GM12878 (cell line): ENCODE measurements at places on chromosomes 7 and 10. TPM values are rescaled to one million over a fixed set of nuclear protein-coding genes. Genes with fewer than 3 reads are reported as not detected.

DBNL gene
- polyA plus RNA-seq: 170 and 179 TPM in 2 replicates

NKX1-2 gene
- polyA plus RNA-seq: not detected in 2 replicates

EPHA1 gene
- 0.24 and 0.28 TPM in 2 replicates for polyA plus RNA-seq

ZNF775 gene
- 0.66 and 1.4 TPM in 2 replicates for polyA plus RNA-seq

ODAD2 gene
- polyA plus RNA-seq: not detected in 2 replicates

EFCAB10 gene
- polyA plus RNA-seq: 0.83 and 1.0 TPM in 2 replicates

CHST12 gene
- 11.8 and 12.9 TPM in 2 replicates for polyA plus RNA-seq

PIK3CG gene
- 3.3 and 3.6 TPM in 2 replicates for polyA plus RNA-seq

SCIN gene
- 0.92 and 1.2 TPM in 2 replicates for polyA plus RNA-seq

LAMB1 gene
- polyA plus RNA-seq: 1.3 and 1.6 TPM in 2 replicates

SLC4A2 gene
- 31.6 and 34.4 TPM in 2 replicates for polyA plus RNA-seq

ATOH7 gene
- not detected in 2 replicates for polyA plus RNA-seq

C10orf62 gene
- not detected in 2 replicates for polyA plus RNA-seq

- DNase-seq: no peak
Observed at GRCh38 chr10:122252805-122253204, 18.3 kb upstream of the BTBD16 start.

- DNase-seq: no peak
Observed at GRCh38 chr7:140383954-140384713, 14.2 kb downstream of the SLC37A3 start.

- DNase-seq: no peak
Observed at GRCh38 chr10:97732052-97732359, 4.9 kb upstream of the ZFYVE27 start.

- DNase-seq: no peak
Observed at GRCh38 chr10:30185341-30185740, 126.0 kb upstream of the JCAD start.

- DNase-seq: no peak
Observed at GRCh38 chr10:20406281-20407104, 490.6 kb downstream of the NEBL start.

DNA sequence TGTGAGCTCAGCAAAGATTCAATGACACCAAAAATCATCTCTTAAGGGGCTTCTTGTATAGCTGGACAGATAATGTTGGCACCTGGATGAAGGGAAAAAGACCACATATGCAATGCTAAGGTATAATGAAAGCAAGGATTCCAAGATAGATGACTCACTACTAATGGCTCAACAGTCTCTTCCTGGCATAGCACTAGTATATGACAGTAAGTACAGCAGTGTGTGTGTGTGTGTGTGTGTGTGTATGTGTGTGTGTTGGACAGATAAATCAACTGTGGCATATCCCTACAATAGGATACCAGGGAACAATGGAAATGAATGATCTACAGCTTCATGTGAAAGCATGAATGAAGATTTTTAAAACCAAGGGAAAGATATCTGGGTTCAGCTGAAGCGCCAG is 257.1 kb downstream of the SFMBT2 start:
- DNase-seq: no peak

- DNase-seq: no peak
Observed at GRCh38 chr10:52668024-52668423, 104.6 kb downstream of the MBL2 start.

GRCh38 chr10:114386452-114386851 is 17.9 kb downstream of the AFAP1L2 start:
- no peak for DNase-seq

DNA sequence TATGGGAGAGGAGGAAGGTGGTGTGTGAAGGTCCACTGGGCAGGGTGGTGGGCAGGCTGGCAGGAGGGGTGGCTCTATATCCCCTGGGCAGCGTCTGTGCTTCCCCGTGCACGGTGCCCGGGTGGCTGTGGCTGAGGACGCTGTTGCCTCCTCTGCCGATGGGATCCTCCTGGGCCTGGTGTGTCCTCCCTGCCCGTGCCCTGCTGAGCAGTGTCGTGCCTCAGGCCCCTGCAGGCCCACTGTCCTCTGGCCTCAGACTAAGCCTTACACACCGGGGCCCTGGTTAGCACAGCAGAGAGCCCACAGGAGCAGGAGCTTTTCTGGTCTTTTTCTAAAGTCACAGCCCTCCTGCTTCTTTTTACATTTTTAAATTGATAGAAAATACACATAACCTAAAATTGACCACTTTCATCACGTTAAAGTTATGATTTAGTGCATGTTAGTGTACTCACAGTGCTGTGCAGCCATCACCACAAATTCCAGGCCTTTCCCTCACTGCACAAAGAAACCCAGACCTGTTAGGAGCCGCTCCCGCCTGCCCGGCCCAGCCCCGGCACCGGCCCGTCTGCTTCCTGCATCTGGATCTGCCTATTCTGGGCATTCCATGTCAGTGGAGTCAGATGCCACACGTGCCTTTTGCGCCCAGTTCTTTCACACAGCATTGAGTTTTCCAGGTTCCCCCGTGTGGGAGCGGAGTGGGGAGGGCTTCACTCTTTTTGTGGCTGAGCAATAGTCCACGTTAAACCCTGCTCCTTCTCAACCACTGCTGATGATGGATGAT is 19.4 kb downstream of the PFKFB3 start:
- DNase-seq: no peak

GRCh38 chr10:89653410-89653869 is 8.4 kb upstream of the PANK1 start:
- DNase-seq: peak; percentile 65

DNA sequence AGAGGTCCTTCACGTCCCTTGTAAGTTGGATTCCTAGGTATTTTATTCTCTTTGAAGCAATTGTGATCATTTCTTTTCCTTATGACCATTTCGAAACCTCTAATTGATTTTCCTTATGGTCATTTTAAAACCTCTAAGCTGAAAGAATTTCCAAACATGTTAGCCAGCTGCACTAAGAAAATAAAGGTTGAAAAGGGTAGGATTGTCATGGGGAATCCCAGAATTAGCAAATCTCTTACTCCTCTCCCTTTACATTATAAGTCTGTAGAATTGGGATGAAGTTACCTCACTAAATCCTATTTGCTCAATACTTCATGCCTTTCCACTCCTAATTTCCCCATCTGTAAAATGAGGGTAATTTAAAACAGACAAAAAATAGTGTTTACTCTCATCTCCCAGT is 79.5 kb downstream of the FAM185A start:
- no peak for DNase-seq

DNA sequence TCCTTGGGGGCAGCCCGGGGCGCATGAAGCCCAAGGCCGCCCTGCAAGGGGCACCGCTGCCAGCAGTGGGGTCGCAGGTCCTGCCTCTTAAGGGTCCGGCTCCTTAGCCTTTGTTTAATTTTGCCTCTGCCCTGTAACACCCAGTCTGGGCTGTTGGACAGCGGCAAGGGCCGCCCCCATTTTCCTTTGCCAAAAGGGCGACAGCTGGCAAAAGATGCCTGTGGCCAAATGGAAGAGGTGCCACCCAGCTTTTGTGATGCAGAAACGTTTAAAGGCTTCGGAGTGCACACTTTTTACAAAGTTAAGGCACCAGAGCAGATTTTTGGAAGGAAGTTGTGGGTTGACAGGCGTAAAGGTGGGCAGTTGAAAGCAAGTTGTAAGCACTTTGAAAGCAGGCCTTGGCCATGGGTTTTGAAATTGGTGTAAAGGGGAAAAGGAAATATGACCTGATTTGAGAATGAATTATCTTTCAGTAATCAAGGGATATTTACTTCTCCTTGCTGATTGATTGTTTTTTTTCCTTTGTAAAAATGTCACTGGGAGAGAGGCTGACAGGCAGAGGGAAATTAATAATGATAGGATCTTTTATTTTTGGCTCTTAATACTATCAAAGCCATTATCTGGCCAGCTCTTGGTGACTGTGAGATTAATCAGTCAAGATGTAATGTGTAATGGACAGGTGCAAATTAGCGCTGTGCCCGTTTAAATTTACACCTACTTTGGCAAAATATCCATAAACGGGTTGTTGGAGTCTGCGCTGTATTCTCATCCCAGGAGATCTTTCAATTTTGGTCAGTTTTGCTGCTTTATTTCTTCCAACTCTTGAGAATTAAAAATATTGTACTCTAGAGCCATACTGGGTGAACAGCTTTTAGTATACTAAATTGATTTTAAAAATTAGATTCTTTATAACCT is 1.2 kb downstream of the CASD1 start:
- no peak for DNase-seq

DNA sequence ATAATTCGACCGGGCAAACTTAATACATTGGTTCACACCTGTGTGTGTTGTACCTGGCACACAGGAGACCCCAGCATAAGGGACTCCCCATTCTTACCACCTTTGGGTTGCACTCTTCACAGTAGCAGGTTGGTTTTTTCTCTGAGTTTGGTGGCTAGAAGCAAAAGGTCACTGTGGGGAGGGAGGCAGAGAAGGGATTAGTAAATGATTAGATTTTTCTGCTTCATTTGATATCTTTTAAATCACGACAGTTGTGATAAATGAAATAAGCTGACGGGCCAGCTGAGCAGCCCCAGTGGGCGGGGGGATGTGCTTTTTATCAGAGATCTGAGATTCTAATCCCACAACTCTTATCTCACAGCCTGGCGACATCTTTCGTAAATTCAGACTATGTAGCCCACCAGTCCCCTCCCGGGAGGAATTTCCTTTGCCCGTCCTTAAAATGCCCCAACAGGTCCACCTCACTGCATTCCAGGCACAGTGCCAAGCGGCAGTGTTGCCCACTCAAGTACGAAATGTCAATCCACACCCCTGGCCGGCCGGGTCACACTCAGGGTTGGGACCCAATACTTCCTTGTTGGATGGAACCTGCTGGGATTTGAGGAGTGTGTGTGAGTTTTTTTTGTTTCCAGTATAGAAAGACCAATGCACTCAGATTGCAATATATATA is 10.5 kb upstream of the KCP start:
- DNase-seq: no peak

- no peak for DNase-seq
Observed at GRCh38 chr7:138982204-138982623, 1.0 kb upstream of the KIAA1549 start.

DNA sequence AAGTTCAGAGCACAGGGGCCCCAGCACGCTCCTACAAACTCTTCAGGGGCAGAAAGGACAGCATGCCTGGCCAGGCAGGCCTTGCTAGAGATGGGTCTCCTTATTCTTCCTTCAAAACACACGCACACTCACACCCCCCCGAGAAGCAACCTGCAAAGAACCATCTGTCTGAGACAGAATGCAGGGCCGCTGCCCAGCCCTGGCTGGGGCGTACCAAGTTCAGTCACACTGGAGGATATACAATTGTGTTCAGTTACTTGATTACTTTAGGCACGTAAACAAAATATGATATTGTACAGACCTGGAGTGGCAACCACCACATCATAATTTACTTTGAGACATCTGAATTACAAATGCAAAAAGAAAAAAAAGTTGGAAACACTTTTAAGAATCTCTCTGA is 5.7 kb downstream of the FAM53B start:
- no peak for DNase-seq

- no peak for DNase-seq
Observed at GRCh38 chr7:2956526-2957368, 86.9 kb downstream of the CARD11 start.

DNA sequence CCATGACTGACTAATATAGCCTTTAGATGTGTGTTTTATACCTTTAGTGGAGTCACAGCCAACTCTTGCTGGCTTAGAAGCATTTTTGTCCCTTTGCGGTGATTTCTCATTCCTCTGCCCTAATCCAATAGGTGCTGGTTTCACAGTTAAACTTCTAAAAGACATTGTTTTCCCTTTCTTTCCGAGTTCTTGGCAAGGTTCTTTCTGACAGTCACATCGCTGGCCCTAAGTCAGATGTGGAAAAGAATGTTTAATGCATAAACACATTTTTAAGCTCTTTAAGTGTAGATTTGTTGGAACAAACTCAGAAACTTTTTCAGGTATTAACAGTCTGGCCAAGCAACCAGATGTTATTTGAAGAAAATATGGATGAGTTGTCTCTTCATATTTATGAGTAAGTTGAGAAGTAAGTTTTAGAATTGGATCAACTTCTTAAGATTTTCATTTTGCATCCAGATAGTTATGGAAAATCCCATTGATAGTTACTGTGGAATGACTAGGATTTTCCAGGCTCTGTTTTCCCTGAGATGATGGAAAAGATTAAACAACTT is 4.1 kb downstream of the EPDR1 start:
- DNase-seq: no peak

DNA sequence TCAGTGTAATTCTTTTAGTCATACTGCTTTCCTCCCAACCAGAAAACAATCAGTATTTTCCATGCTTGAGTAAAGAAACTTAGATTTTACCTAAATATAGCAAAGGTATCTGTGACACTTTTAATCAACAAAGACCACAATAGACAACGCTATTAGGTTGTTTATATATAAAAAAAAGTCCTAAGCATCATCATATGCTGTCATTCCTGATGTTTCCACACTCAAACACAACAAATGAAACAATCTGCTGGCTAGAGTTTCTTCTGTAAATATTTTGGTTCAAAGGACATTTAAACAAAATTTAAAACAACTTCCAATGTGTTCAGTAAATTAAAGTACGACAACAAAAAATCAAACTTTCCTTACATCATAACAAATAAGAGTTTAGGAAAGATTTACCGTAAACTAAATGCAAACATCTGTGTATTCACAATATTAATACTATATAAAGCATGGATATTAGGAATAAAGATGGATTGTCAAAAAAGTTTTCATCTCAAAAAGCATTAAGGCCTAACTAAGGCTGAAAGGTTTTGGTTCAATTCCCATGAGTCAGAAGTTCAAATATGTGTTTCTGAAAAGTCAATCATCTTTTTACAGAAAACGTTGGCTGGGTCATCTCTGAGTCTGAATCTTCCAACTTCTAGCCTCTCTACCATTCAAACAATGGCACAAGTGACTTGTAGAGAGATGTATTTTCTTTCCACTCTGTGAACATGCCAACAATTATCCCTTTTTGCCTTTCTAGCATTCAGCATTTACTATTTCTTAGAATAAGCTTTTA is 157.1 kb downstream of the CRPPA start:
- no peak for DNase-seq

DNA sequence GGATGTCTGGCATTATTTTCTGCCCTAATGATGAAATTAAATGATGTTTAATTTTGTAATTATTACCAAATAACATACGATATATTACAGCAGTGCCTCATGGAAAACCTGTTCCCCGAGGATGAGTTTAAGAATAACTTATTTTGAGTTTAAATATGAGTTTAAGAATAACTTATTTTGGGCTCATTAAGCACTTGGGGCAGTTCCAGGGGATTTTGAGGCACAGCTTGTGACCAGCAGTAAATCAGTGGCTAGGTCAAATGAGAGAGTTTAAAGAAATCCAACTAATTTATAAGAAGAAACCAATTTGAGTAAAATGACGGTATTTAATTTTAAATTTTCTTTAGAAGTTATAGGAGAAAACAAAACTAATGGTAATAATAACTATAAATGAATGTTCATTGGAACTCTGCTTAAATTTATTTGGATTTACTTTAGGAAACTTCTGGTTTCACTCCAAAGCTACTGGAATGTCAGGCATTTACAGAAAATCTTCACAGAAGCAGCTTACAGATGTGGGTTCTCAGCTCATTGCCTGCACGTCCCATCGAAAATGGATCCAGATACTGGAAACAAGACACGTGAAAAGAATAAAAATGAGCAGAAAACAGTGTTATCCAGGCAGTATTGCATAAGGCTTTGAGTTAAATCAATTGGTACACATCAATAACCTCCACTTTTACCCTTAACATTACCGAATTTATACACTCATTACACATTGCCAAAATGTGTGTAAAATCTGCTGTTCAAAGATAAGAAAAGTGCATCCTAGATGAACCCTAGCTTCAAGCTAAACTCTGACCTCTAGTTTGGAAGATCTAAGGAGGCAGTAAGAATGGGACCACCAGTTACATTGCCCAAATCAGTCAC is 784.5 kb upstream of the IGFBP3 start:
- DNase-seq: no peak
